Kidney epithelial cell (primary cell): ENCODE measurements at places on chromosomes 7 and 10. TPM values are rescaled to one million over a fixed set of nuclear protein-coding genes. Genes with fewer than 3 reads are reported as not detected.

The NFKB2 gene
- total RNA-seq = 83.6 and 90.9 TPM in 2 replicates

The RET gene
- total RNA-seq = 0.27 and 3.7 TPM in 2 replicates

GRCh38 chr7:732094-732541 is 5.0 kb upstream of the PRKAR1B start:
- no peak for DNase-seq

DNA sequence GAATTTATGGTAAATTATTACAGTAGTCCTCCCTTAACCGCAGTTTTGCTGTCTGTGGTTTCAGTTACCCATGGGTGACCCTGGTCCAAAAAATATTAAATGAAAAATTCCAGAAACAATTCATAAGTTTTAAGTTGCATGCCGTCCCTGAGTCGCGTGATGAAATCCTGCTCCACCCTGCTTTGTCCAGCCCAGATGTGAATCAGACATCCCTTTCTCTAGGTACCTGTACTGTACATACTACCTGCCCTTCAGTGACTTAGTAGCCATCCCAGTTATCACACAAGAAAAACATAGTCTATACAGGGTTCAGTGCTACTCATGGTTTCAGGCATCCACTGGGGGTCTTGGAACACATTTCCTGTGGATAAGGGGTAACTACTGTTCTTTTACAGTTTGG is 20.5 kb upstream of the RHEB start:
- DNase-seq = no peak

The CTAGE6 gene
- total RNA-seq = not detected in 2 replicates

GRCh38 chr7:484356-485101 is 35.1 kb downstream of the PDGFA start:
- no peak for DNase-seq

The AKR1C2 gene
- 0.27 and 2.0 TPM in 2 replicates for total RNA-seq

The SLC13A4 gene
- total RNA-seq = 0.08 and 0.14 TPM in 2 replicates

The OR9A2 gene
- total RNA-seq = not detected in 2 replicates

The CFAP58 gene
- total RNA-seq = 0.75 TPM in 2 replicates

DNA sequence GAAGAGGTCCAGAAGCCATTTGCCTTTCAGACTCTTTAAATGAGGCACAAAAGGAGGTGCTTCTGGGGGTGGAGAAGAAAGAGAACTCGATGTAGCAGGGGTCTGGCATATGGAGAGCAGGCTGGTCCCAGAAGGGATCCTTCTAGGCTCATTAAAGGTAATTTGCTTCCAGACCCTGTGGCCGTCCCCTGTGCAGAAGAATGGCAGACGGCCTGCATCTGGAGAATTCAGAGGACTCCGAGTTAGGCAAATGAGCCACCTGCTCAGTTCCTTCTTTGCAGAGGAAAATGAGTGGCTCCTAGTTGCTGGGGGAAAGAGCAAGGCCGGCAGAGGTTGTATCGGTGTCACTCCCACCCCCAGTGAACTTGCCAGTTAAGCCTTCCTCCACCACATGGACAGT is 73.8 kb upstream of the FAM180A start:
- no peak for DNase-seq

DNA sequence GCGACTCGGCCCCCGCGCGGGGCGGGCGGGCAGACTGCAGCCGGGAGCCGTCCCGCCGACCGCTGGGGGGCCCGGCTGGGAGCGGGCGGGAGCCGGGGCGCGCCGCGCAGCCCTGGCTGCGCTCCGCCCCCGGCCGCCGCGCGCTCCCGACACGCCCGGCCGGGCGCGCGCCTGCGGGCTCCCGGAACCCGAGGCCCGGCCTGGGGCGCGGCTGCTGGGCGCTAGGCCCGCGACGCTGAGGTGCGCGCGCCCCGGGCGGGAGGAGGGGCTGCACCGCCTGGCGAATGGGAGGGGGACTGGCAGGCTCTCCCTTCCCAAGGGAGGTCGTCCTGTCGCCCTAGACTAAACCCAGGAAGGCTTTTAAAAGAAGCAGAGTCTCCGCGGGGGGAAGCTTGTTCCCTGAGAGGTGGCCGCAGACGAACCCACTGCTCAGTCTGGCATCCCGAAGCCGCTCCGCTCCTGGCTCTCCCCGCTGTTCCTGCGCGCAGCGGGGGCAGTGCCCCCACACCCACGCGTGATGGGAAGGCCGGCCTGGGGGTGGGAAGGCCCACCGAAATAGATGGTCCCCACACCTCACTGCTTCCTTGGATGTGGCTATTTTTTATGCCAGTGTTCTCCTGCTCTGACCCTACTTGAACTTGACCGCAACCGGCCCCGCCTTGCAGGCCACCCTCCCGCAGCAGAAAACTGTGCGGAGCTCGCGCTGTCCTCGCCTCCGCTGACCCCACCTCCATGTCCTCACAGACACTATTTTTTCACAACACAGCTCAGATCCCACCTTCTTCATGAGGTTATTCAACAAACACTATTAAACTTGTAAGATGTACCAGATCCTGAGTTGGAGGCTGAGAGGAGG is at the start of gene VOPP1:
Gene VOPP1, minus strand, starts transcription at position 125 of the 856 bp plus-strand sequence. CDS start 178 bp downstream, outside the sequence.
- no peak for DNase-seq

The STEAP4 gene
- total RNA-seq = 1.7 and 2.3 TPM in 2 replicates

DNA sequence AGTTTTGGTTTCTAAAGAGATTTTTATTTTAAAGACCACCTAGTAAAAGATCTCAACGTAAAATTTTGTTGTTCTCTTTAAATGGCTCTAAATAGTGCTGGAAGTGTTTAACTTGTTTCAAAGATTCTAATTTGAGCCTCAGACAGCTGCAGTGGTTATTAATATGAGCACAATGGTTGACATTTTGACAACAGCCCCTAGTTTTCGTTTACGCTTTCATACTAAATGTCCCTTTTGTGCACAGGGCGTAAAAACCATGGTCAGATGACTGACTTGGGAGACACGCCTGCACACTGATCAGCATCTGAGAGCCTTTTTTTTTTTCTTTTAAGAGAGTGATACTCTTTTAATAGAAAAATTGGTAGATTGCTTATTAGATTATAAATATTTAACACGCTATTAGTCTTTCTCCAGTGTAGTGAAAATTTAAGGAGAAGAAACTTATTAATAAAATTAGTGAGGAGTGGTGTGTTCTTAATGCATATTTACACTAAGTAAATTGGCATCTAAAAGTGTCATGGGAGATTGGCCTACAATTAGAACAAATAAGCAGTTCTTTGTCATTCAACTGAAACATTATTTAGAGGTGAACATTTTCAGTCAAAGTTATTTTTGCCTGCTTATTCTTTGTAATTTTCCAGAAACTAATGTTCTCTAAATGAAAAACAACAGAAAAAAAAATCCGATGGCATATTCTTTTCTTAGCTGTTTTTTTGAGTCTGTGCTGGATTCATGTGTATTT is 182.8 kb upstream of the PHYHIPL start:
- DNase-seq = no peak

GRCh38 chr10:48838834-48839233 is 100.8 kb downstream of the LRRC18 start:
- DNase-seq = no peak

DNA sequence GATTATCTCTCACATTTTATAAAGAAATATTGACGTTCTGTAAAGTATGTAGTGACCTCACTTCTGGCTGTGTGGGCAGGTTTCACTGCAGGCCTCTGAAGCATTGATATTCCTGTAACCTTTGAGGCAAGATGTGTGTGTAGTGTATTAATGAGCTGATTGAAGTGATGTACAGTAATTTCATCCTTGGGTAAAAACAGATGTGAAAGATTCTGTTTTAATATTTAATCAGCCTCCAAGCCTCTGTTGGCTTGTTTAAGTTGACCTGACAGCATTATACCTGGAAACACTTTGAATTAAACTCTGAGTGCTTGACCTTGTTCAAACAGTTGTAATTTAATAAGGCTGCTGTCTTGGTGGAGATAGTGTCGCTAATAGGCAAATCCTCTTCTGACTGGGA is 74.9 kb downstream of the KAT6B start:
- no peak for DNase-seq

DNA sequence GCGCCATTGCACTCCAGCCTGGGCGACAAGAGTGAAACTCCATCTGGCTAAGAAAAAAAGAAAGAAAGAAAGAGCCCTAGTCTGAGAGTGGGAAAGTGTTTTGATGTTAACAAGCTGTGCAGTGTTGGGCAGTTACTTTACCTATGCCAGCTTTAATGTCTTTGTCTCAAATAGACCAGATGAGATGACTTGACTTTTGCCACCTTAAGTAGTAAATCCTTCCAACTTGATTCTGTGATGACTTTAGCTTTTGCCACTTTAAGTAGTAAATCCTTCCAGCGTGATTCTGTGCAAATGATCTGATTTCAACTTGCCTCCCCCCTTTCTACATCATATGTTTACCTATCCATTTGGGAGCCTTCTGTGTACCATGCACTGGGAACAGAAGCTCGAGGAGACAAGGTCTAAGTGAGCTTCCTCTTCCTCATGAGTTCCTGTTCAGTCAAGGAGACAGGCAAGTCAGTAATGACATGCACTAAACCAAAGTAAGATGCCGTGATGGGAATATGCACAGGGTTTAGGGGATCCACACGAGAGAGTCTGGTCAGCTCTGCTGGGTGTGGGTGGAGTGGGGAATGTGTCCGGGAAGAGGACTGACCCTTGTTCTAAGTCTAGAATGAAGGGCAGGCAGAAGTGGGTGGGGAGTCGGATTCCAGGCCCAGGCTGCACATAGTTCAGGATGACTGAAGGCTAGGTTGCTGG is 17.2 kb downstream of the INPP5F start:
- no peak for DNase-seq

DNA sequence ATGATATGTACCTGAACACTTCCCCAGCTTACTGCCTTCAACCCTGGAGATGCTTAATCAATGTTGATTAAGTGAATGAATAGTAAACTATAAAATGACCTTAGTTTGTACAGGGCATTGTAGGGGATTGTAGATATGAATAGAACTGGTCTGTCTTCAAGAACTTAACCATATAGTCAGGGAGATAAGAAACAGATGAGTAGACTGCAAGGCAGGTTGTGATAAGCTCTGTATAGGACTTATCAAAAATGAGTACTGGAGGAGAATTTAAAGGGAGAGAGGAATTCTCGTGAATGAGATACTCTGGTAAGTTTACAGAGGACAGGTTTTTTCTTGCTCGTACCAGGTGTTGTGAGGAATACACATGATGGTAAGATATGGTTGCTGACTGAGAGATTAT is 27.6 kb downstream of the SGPL1 start:
- no peak for DNase-seq

The GPRIN2 gene
- total RNA-seq = 9.2 and 17.0 TPM in 2 replicates

GRCh38 chr10:35876248-35876647 is 234.2 kb upstream of the FZD8 start:
- peak; percentile 63 for DNase-seq

- no peak for DNase-seq
Measured at GRCh38 chr7:121002048-121002756, 13.7 kb downstream of the CPED1 start.

DNA sequence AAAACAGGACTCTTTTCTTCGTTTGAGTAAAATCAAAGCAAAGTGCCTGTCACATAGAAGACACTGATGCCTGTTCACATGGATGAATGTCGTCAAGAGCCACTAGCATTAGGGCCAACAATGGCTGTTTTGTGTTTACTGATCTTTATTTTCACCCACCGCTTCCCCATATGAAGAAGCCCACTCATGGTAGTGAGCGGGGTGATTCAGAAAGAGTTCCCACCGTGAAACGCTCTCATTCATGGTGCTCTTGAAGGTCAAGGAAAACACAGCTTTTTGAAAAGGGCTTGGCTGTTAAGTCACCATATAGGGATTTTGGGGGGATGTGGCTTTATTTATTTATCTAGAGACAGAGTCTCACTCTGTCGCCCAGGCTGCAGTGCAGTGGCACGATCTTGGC is 12.5 kb downstream of the PROSER2 start:
- DNase-seq = no peak

DNA sequence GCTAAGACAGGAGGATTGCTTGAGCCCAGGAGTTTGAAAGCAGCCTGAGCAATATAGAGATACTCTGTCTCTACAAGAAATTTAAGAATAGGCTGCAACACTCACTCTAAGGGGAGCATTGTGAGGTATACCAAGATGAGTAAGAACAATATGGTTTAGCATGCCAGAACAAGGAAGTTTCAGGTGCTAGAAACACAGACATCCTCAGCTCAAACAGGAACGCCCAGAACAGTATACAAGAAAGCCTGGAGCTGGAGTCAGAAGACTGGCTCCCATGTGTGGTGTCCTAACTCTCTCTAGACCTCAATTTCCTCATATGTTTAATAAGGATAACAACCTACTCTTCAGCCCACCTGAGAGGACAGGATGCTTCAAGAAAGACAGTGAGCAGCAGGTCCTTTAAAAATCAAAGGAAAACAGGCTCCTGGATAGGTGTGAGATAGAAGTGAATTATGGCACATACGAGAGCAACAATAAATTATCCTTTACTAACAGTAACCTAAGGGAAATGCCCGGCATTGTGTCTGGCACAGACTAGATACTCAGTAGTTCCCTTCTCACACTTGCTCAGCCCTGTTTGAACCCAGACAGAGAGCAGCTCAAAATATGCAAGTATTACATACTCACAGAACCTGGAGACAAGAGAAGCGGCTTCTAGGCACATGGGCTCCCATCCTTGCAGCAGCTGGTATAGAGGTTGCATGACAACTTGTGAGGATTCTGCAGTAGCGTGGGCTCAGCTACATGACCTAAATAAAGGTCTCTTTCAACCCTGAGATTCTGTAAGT is 45.4 kb downstream of the KAT6B start:
- no peak for DNase-seq

DNA sequence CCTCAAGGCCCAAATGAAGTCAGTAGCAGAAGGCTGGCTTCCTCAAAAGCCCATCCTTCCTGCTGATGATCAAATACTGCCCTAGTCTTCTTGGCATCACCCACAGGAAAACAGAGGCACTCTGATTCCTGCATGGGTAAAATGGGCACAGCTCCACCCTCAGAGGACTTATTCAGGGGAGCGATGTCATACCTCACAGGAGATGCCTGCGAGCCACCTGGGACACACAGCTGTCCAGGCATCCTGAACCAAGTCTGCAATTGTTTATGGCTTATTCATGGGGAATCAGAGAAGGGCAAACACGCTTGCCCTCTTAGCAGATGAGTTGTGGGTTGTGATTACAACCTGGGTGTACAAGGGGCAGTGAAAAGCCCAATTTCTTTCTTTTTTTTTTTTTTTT is 22.0 kb upstream of the LMTK2 start:
- no peak for DNase-seq

DNA sequence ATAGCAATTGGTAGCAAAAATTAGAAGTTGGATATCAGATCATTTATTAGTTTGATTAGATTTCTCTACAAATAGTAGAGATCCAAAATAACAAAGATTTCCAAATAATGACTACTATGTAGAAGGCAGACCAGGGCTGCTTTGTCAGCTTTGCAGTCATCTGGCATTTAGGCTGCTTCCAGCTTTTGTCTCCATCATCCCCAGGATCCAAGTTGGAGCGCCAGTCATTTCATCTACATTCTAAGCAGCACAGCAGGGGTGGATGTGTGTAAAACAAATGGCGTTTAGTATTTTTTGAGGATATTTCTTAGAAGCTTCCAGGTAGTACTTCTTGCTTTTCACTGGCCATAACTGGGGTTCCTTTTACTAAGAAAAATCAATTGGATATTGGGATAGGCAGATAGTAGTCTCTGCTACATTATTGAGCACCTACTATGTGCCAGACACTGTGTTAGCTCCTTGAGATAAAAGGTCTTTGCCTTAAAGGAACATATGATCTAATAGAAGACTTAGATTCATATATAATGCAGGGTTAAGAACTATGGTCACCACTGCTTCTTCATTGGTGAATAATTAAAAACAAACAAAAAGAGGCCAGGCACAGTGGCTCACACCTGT is 41.5 kb downstream of the TPST1 start:
- DNase-seq = no peak
